Breast epithelium (tissue), 4 donors: ENCODE measurements at places on chromosomes 3 and 15. TPM values are rescaled to one million over a fixed set of nuclear protein-coding genes. Genes with fewer than 3 reads are reported as not detected.

FOXB1 gene
- not detected for total RNA-seq

DNA sequence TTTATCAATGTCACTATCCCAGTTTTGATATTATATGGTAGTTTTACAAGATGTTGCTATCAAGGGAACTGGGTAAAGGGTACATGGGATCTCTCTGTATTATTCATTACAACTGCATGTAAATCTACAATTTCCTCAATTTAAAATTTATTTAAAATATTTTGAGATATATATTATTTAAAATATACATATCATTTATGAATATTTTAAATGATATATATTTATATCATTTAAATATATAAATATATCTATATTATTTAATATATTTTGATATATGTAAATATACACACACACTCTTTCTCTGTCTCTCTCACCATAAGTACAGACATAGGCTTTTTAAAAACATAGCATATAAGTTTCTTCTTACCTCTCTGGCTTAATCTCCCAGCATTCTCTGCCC is 104.7 kb downstream of the TP63 start:
- no peak overlapping the region for H3K4me3 ChIP-seq
- no peak overlapping the region for H3K27ac ChIP-seq
- no peaks in the 10 kb centered on the region for H3K36me3 ChIP-seq
- H3K4me1 ChIP-seq, result no peaks in the 10 kb centered on the region
- DNase-seq, result no peak
- H3K27me3 ChIP-seq, result no peaks in the 10 kb centered on the region

IQCB1 gene
- total RNA-seq, result 54.6 TPM

- H3K4me3 ChIP-seq, result no peak overlapping the region
- no peak overlapping the region for H3K27ac ChIP-seq
- no peaks in the 10 kb centered on the region for H3K36me3 ChIP-seq
- no peak for DNase-seq
- H3K27me3 ChIP-seq, result no peaks in the 10 kb centered on the region
- H3K4me1 ChIP-seq, result no peaks in the 10 kb centered on the region
Measured at GRCh38 chr3:16496408-16497222, 16.9 kb downstream of the RFTN1 start.

- no peak for DNase-seq
- no peak overlapping the region for H3K4me3 ChIP-seq
- H3K36me3 ChIP-seq, result no peaks in the 10 kb centered on the region
- H3K27ac ChIP-seq, result no peak overlapping the region
Measured at GRCh38 chr3:40930131-40930538, 269.2 kb upstream of the CTNNB1 start.
